ENCODE measurements at places on chromosomes 16 and 17.

DNA sequence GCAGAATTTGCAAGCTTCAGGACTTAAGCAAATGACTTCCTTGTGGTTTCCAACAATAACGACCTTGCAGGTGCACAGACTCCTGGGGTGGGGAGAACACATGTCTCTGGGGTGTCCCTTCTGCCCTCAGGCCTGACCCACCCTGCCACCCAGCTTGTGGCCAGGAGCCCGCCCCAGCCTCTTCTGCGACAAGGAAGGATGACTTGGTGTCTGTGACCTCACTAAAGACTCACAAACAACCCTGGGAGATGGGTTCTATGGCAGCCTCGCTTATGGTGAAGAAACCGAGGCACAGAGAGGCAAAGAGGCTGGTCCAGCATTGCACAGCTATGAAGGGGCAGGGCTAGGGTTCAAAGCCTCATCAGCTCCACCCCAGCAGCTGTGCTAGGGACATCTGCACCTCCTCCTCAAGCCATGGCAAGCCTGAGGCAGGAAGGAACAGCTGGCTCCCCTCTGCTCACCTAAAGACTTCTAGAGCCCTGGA is 2.6 kb downstream of the ATP2A3 start:
- peak; percentile 31 for DNase-seq

DNA sequence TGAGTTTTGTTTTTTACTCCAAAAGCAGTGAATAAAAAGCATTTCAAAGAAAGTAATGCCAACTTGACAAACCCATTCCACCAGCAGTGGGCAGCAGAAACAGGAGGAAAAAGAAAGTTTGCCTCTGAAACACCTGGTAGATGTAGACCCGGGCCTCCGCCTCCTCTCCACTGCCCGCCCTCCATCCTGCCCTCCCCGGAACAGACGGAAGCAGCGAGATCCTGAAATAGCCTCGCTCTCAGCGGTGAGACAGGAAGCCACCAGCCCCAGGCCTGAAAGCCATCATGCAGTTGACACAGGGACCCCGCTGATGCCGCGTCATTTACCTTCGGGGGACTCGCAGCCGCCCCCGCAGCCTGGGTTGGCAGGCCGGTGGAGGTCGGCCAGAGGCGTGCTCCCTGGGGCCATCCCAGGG is 67.8 kb downstream of the C16orf78 start:
- DNase-seq, result peak; percentile 76

DNA sequence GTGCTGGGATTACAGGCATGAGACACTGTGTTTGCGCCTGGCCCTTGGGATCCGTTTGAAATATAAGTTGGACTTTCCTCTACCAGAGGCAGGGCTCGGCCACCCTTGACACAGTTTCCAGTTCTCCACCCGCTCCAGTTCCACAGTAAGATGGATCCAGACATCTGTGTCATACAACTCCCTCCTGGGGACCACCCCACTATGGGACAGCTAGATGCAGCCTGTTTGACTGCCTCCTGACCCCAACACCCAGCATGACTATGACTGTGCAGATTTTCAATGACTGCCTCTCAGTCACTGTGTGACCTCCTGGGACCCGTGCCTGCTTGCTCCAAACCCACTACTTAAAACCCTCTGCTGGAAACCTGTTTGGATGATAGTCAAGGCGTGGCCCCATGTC is 166.7 kb downstream of the IRF8 start:
- DNase-seq, result no peak

GRCh38 chr16:59591480-59591879 is 857.4 kb upstream of the GOT2 start:
- DNase-seq, result no peak

DNA sequence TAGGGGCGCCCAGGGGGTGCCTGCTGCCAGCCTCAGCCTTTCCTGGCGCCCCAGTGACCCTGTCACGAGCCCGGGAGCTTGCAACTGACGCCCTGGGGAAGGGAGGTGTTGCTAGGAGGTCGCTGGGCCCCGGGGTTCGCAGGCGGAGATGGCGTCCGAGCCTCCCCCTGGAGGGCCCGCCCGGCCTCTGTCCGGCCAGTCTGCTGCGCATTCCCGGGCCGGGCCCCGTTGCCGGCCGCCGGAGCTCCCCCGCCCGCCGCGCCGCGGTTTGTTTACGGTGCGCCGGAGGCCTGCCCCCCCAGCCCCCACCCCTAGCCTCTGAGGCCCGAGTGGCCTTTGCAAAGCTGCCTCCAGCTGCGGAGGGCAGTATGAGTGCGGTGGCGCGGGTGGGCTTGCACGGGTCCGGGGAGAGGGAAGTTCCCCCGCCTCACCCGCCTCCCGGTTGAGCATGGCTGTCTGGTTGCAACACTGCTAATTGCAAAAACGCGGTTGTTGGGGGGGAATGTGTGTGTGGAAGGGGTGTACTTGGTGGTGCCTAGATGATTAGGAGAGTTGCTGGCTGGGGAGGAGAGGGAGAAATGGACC is 514 bp downstream of the THRA start:
- peak; percentile 60 for DNase-seq

- no peak for DNase-seq
Measured at GRCh38 chr17:79632432-79632735, 21.5 kb upstream of the RBFOX3 start.

GRCh38 chr17:57536289-57536688 is 208.8 kb downstream of the CCDC182 start:
- no peak for DNase-seq

- no peak for DNase-seq
Measured at GRCh38 chr16:9436175-9436574, 344.7 kb downstream of the HAPSTR1 start.

- no peak for DNase-seq
Measured at GRCh38 chr16:26078716-26079355, 387.1 kb downstream of the HS3ST4 start.

DNA sequence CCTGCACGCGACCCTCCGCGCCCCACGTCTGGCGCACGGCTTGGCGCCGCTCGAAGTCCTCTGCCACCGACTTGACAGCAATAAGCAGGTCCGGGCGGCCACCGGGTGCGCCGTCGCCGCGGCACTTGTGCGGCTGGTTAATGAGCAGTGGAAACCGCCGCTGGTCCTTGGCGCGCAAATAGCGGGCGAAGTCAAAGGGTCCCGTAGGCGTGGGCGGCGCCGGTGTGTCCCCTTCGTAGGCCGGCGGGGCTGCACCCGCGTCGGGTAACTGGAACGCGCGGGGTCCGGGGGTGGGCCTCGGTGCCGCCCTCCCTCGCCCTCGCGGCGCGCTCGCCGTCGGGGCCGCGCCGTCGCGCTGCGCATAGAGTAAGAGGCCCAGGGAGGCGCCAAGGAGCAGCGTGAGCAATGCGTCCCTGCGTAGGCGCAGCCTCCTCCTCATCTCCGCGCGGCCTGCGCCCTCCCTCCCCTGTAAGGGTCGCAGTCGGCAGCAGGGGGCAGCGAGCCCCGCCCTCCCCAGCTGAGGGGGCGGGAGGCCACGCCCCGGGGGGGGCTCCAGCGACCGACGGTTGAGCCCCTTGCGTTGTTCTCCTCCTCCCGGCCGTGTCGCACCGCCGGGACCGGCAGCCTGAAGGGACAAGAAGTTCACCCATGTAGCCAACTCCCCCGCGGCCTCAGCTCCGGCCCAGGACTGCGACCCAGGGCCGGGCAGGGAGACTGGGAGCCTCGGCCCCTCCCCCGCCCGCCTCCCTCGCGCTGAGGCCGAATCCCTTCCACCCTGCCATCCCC is 558 bp downstream of the B3GNT9 start:
- DNase-seq, result no peak

DNA sequence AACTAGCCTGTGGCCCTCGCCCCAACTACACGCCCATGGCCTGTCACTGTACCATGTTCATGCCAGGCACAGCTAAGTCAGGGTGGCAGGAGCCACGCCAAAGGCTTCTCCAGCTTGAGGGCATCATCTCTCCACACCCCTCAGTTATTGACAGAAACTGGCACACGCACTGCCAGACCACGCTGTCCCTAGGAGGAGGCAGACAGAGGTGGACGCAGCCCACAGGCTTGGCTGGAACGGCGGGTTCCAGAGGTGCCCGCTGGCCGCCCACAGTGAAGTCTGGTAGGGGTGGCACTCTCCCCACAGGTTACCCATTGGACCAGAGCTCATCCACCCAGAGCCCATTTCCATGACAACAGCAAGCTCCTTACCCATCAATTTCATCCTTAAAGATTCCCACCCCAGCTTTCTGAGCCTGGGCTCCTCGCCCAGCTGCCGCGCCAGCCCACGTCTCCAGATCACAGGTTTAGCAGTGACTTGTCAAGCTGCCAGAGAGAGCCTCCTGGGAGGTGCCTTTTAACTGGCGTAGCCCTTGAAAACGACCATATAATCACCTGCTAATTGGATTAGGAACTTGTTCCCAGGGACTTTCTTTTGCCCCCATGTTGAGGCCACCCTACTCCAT is 27.9 kb downstream of the RPRML start:
- no peak for DNase-seq

- peak; percentile 65 for DNase-seq
Measured at GRCh38 chr17:44197980-44198720, 1.5 kb downstream of the ATXN7L3 start.

Data from CD4-positive, alpha-beta memory T cell (primary cell).